ENCODE measurements at places on chromosomes 13 and 19.
A peak's percentile ranks its signal among the peaks of the same experiment; 100 is the strongest.

DNA sequence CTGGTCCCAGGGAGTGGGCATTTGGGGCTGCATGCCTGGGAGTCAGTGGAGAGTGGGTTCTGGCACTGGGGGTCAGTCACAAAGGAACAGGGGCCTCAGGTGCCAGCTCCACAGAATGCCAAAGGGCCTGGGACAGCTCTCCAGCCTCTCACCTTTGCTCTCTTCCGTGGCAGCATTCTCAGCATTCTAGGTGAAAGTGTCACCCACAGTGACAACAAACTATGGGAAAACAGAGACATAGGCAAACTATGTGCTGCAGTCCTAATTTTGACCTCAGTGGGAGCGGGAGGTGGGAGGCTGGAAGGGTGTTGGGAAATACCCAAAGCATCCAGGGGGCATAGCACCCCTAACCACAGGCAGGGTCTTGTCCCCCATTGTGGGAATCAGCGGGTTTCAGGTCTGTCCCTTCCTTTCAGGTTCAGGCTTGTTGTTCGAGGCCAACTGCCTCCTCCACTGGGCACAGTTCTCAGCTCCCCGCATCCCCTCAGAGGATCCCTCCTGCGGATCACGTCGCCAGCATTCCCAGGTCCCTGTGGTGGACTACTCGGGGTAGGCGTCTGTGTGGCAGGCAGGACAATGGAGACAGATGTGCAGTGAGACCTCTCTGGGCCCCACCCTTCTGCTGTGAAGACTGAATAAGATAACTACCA is 52.4 kb downstream of the TSHZ3 start:
- H3K4me1 ChIP-seq: no peaks in the 10 kb centered on the region
- H3K36me3 ChIP-seq: no peaks in the 10 kb centered on the region
- no peaks in the 10 kb centered on the region for H3K27me3 ChIP-seq
- DNase-seq: no peak

GRCh38 chr19:34332027-34332760 is 32.8 kb upstream of the GPI start:
- H3K27me3 ChIP-seq: no peaks in the 10 kb centered on the region
- H3K4me3 ChIP-seq: no peak overlapping the region
- peaks cover 8% of the 10 kb centered on the region for H3K4me1 ChIP-seq
- H3K36me3 ChIP-seq: peaks cover 30% of the 10 kb centered on the region

- H3K27ac ChIP-seq: peak overlapping the region; percentile 70
- H3K36me3 ChIP-seq: peaks cover 51% of the 10 kb centered on the region
- no peak overlapping the region for H3K4me3 ChIP-seq
- no peaks in the 10 kb centered on the region for H3K27me3 ChIP-seq
These were observed 4.8 kb upstream of the DAPK3 start for GRCh38 chr19:3975637-3976087.

DNA sequence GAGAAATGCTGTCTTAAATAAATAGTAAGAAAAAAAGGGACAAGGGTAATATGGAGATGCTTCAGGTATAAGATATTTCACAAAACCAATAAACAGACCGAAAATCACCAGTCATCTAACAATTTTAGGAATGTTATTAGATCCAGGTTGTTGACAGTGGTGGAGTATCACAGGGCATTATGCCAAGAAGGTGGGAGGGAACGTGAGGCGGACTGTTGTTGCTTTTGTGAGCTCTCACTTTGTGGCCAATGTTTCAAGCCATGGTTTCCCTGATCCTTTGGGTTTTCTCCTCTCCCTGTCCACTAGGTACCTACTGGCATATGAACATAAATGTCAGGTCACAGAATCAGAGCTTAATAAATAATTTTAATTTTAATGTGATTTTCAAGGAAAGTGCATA is 790.3 kb upstream of the SLITRK1 start:
- no peak for DNase-seq
- H3K36me3 ChIP-seq: no peaks in the 10 kb centered on the region
- no peak overlapping the region for H3K27ac ChIP-seq
- H3K4me3 ChIP-seq: no peak overlapping the region

- no peak overlapping the region for H3K27ac ChIP-seq
- DNase-seq: no peak
- no peak overlapping the region for H3K4me3 ChIP-seq
- H3K4me1 ChIP-seq: peaks cover 11% of the 10 kb centered on the region
- no peaks in the 10 kb centered on the region for H3K27me3 ChIP-seq
These were observed 155.1 kb downstream of the GGACT start for GRCh38 chr13:100433475-100433874.

Measured in activated naive CD8-positive, alpha-beta T cell treated with anti-CD3 and anti-CD28 coated beads, Interleukin-2, amount 50 U/mL, for 24 hours (primary cell).